ENCODE measurements at places on chromosomes 3 and 15.

- DNase-seq = no peak
These were observed 105.0 kb downstream of the EDEM1 start for GRCh38 chr3:5292512-5292911.

GRCh38 chr15:93500155-93500554 lies 411.1 kb upstream of the RGMA start:
- DNase-seq = no peak

DNA sequence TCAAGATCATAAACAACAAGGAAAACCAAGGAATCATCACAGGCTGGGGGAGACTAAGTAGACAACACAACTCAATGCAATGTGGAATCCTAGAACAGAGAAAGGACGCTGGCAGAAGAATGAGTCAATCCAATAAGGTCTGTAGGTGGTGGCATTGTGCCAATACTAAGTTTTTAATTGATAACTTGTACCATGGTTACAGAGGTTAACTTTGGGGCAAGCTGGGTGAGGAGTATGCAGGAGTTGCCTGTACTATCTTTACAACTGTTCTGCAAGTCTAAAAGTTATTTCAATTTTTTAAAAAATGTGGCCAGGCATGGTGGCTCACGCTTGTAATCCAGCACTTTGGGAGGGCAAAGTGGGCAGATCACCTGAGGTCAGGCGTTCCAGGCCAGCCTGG lies 46.2 kb downstream of the RORA start:
- no peak for DNase-seq

DNA sequence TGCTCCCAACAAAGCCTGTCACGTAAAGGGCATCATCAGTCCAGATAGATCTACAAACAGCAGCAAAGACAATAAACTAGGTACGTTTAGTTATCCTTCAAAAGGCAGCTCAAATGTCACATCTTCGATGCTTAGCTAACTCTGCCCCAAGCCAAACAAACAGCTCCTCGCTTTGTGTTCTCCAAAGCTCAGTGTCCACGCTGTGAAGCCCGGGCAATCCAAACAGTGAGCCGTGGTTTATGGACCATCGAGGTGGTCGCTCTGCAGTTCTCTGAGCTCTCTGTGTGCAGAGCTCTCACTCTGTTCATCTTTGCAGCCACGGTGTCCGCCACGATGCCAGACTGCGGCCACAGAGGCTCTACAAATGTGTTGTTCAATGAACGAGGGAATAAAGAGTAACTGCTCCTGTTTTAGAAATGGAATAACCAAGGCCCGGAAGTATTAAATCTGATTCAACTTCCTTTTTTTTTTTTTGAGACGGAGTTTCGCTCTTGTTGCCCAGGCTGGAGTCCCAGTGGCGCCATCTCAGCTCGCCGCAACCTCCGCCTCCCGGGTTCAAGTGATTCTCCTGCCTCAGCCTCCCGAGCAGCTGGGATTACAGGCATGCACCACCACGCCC lies 117.2 kb upstream of the FAM174B start:
- DNase-seq = no peak

DNA sequence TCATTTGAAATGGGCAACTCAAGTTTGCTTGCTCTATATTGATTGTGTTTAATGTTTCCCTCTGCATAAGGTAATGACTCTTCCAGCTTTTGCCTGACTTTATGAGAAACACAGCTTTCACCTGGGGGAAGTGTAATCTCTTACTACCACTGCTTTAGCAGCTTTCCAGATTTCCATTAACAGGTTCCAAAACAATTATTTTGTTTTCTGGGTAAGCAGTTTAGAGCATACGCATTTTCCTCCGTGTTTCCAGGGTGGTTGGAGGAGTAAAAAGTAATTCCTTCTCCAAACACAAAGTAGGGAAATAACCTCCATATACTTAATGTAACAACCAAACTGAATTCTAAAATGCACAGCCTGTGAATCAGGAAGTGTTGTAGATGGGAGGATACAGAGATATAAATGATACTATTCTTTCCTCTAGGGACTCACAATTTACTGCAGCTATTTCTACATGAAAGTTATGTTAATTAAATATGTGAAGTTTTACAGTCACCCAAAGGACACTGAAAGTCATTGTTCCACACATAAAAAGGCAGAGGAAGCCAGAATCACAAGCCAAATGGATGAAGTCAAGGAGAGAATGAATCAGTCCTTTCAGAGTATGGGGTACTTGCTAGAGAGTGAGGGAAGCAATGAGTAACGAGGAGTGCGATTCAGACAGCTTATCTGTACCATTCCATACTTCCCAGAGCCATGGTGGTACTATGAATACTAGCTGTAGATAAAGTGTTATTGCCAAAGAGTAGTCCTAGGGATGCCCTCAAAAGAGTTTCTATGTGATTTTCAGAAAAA lies 16.6 kb downstream of the ST3GAL6 start:
- DNase-seq = no peak

- no peak for DNase-seq
These were observed 46.3 kb downstream of the ZIC4 start for GRCh38 chr3:147360051-147360439.

DNA sequence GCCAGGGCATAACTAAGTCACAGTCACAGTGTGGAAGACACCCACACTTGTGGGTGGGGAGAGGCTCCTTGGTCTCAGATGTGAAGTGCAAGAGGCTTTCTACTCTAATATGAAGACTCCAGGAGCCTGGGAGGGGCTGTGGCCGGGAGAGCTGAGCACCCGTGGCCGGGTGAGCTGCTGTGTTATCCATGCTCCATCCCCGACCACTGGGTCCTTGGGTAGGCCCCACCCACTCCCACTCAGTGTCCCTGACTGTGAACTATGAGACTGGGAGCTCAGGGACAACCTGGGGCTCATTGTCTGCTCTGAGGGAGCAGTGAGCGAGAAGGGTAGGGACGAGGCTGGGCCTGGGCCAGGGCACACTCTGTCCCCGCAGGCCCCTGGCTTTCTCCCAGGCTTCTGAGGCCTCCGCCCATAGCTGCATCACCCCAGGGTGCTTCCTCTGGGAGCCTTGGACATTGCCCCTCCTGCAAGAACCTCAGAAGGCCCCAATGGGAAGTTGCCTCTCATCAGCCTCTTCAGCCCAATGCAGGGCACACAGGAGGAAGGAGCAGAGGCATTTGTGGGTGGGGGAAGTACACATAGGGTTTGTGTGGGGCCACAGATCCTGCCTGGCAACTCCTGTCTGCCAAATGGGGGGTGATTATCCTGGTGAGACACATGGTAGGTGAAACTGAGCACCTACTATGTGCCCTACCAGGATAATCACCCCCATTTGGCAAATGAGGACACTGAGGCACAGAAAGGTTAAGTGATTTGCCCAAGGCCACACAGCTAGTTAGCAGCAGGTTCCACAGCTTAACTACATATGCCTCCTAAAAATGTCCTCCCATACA lies 2.4 kb downstream of the ANPEP start:
- no peak for DNase-seq

GRCh38 chr3:99637368-99638111 lies 854 bp upstream of the COL8A1 start:
- DNase-seq = peak; percentile 30

DNA sequence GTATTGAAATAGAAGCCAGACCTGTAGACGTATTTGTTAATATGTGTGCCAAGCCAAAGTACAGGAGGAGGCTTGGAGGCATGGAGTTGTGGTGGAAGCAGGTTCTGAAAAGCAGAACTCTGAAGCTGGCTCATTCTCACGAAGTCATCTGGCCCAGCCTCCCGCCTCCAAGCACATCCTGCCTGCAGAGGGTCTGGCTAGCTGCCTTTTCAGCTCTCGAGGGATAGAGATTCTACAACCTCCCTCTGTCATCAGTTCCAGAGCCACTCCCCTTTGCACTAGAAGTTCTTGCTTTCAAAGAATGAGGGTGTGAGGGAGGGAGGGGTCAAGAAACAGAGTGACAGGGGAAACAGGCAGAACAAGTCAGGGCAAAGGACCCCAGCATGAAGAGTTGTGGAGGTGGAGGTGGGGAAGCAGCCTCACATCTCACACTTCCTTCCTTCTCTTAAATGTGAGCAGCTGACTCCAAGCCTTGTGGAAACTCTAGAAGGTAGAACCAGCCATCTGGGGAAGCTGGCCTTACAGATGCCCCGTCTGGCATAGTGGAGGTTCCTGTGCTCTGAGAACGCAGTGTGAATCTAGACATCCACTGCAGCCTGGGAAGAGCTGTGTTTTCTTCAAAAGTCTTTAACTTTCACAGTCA lies 95.3 kb downstream of the SLC49A4 start:
- DNase-seq = peak; percentile 58

- DNase-seq = no peak
These were observed 50.3 kb downstream of the SPATA12 start for GRCh38 chr3:57110798-57111197.

GRCh38 chr3:59818033-59818918 lies 768.5 kb upstream of the CFAP20DC start:
- no peak for DNase-seq

GRCh38 chr15:63348392-63348791 lies 33.3 kb downstream of the CA12 start:
- DNase-seq = no peak

- DNase-seq = no peak
These were observed 1.6 kb upstream of the UBA3 start for GRCh38 chr3:69081583-69082262.

DNA sequence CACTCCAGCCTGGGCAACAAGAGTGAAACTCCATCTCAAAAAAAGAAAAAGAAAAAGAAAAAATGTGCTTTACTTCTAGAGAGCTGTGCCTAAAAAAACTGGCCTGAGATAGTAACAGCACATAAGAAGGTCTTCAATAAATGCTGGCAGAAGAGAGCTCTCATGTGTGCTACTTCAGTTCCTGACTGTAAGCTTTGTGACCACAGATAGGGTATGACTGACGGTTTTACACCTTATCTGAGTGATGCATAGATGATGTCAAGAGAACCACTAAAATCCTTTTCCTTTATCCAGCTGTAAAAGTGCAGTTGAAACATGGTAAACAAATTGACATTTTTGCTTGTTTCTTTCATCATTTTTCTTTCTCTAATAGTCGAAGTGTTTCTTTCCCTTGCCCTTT lies 127.9 kb downstream of the C3orf70 start:
- DNase-seq = no peak

DNA sequence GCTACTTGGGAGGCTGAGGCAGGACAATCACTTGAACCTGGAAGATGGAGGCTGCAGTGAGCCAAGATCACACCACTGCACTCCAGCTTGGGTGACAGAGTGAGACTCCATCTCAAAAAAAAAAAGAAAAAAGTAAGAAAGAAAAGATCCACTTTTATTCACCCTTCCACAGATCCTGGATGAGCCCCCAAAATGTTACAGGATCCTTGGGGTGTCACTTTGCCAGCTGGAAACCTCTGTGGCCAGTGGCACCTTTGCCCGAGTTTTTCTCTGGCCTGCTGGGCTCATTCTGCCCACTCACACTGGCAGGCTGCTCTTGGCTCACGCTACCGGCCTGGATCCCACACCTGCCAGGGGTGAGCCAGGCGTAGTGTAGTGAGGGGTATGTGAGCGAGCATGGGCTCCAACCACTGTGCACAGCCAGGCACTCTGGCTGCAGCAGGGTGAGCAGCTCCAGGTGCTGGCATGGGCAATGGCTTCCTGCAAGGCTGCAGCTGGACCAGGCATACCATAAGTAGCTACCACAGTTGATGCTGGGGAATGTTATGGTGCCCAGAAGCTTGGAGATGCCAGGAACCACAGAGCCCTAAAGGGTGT lies 57.8 kb upstream of the C15orf39 start:
- no peak for DNase-seq

DNA sequence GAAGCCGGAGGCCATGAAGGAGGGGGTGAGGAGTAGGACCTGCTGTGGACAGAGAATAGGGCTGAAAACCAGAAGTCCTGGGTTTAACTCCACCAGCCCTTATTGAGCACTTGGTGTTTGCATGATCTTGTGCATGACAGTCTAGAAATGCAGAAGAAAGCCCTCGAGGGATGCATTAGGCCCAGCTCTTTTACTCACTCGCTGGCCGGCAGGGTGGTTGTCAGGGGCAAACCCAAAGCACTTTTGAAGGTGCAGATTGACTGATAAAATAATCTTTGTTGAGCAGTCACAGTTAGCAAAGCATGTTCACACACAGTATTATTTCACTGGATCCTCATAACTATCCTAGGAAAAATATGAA lies 55.3 kb downstream of the CORO2B start:
- DNase-seq = no peak

- no peak for DNase-seq
These were observed 47.1 kb downstream of the FOXP1 start for GRCh38 chr3:71536376-71536965.

GRCh38 chr3:158395421-158395820 lies 175.6 kb upstream of the MLF1 start:
- DNase-seq = no peak

DNA sequence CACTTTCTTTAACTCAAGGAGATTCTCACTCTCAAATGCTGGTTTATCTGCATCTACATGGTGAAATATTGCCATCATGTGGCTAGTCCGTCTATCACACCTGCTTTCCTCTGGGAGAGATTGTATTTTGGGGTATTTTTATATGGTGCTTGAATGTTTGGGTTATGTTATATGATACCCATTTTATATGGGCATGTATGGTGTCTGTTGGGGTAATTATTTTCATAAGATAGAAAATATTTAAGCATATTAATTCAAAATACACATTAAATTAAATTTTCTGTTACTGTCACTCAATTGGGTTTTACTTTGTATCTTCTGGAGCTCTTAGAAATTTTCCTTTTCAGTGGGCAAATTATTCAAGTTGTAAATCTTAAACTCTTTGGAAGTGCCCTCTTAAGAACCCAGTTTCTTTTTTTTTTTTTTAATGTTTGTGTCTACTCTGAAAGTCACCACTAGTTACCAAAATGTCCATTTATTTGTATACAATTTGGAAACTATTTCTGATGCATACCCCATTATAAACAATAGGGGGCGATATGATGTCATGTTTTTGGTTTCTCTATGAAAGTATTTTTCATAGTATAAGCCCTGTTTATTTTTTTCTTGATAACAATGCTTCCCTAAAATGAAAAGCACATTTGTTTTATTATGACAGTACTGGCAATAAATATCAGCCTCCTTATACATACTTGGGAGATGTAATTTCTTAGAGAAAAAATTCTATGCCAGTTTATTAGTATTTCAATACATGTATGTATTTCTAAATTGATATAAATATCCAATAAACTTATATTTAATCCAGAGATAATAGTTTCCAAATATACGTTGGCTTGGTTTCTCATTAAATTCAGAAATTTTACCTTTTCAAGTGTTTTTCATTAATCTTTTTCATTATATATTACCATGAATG lies 36.1 kb upstream of the PLSCR5 start:
- no peak for DNase-seq

DNA sequence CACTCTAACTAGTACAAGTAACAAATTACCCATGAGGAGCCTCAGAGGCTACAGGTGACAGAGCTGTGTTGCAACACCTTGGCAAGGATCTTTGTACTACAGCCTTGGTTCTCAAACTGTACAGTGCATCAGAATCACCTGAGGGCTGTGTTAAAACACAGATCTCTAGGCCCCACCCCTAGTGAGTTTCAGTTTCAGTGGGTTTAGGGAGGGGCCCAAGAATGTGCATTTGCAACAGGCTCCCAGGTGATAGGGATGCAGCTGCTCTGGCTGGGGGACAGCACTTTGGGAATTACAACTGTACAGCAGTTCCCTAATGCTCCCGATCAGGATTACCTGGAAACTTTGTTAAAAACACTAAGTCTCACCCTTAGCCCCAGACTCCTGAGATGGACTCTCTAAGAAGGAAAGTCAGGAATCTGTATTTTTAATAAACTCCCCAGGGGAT lies 66.1 kb upstream of the NR2F2 start:
- no peak for DNase-seq

GRCh38 chr3:77063423-77063822 lies 23.5 kb downstream of the ROBO2 start:
- no peak for DNase-seq

Data from H7 (cell line).